Activated CD4-positive, alpha-beta T cell treated with anti-CD3 and anti-CD28 coated beads, Interleukin-2, amount 50 U/mL, for 1 hour (primary cell): ENCODE measurements at places on chromosomes 6 and 20.

DNA sequence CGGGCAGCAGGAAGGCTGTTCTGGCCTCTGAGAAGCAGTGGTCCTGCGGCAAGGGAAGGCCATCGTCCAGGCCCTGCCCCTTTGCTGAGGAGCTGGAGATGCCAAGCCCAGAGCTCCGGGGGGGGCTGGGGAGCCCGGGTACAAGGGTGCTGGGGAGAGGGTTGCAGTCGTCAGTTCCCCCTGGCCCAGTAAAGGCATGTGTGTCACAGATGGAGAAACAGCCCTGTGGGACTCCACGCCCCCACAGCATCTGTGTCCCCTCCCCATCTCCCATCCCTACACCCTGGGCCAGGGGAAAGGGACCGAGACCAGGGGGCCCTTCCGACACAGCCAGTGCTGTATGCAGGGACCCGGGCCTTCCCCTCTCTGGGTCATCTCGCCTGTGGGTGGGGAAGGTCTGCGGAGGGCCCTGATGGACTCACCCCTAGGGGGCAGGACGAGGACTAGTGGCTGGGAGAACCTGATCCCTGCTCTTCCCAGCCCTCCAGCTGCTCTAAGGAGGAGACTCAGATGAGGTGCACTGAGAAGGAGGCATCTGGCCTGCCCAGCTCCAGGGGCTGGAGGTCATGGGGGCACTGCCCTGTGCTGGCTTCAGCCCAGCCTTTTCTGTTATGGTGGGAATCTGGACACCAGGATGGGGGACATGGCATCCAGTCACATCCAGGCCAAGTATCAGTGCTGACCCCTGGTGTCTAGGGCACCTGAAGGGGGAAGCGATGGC lies 609 bp downstream of the MYL9 start:
- DNase-seq: no peak

GRCh38 chr6:161169035-161169434 lies 104.8 kb downstream of the AGPAT4 start:
- DNase-seq: no peak

- no peak for DNase-seq
These were observed 366.7 kb downstream of the SYNE1 start for GRCh38 chr6:152270301-152270925.

- DNase-seq: no peak
These were observed 56.0 kb upstream of the SUPT3H start for GRCh38 chr6:45433533-45434380.

GRCh38 chr20:38893056-38893564 lies 33.1 kb upstream of the FAM83D start:
- no peak for DNase-seq

- DNase-seq: no peak
These were observed 9.2 kb downstream of the FRS3 start for GRCh38 chr6:41770381-41771057.

GRCh38 chr20:33814238-33814712 lies 3.1 kb downstream of the CHMP4B start:
- no peak for DNase-seq

GRCh38 chr6:25617997-25618396 lies 34.0 kb upstream of the SCGN start:
- DNase-seq: no peak

GRCh38 chr6:106702046-106702445 lies 72.7 kb downstream of the QRSL1 start:
- no peak for DNase-seq

GRCh38 chr20:15011631-15012030 lies 674.2 kb upstream of the FLRT3 start:
- no peak for DNase-seq

GRCh38 chr6:144753023-144753705 lies 468.0 kb downstream of the UTRN start:
- no peak for DNase-seq
